AML-193 (cell line): ENCODE measurements at places on chromosomes 6 and 20.

DNA sequence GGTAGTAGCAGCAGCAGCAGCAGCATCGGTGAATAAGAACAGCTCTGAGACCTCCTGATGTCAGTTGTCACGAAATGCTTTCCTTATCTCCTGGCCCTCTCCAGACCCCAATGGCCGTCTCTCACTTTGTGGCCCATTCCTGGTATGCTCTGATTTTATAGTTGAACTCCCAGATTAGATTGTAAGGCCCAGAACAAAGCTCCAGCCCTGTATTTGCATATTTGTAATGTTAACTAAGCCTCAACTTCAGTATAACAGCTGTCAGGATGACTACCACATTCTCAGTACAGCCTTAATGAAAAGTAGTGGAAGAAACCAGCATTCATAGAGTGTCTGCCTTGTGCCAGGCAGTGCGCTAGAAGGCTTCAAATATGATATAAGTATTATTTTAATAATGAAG is 180.9 kb downstream of the SASH1 start:
- no peak for DNase-seq

GRCh38 chr6:20467437-20467836 is 65.8 kb downstream of the E2F3 start:
- DNase-seq: no peak

GRCh38 chr6:113735491-113735890 is 121.7 kb upstream of the MARCKS start:
- DNase-seq: peak; percentile 48

DNA sequence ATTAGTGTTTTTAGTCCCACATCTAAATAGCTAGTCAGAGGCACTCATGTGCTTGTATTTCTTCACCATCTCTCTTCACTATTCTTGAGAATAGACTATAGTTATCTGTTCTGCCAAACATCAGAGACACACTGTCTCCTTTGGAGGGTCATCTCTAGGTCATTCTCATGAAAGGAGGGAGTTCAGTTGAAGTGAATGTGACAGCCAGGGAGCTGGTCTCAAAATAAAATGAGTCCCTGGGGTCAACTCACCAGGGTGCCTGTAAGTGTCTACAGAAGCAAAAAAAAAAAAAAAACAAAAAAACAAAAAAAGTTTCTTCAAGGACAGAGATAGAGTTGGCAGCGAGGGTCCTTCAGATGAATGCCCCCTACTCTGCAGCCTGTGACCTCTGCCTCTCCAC is 171.0 kb downstream of the ID4 start:
- DNase-seq: no peak

- DNase-seq: no peak
Measured at GRCh38 chr6:2186516-2186915, 58.9 kb downstream of the GMDS start.

DNA sequence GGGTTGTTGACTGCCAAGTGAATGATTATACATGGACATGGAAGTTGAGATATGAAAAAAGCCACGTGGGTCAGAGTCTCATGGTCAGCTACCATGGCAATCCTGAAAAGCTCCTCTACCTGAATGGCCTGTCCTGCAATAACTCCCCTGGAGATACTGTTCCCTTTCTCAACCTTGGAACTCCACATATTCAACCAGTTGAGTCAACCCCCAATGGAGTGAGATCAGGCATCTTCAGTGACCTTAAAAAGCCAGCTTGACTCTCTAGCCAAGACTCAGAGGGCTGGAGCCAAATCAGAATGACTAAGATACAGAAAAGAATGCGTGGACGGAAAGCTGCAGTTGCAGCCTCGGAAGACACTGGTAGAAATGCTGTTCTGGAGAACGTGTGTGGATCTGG is 341.3 kb downstream of the FOXA2 start:
- no peak for DNase-seq

DNA sequence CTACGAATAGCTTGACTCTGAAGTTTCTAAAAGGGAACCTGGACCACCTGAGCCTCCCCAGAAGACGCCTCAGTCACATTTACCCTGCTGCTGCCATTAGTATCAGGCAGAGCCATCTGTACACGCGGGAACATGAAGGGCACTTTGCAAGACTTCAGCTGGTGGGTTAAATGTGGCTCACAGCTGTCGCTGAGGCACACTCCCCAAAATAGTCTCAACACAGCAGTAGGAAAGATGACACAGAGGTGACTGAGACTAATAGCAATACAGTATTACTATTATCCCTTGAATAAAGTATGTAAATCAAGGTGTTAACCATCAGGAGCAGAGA is 29.0 kb downstream of the PSMB1 start:
- no peak for DNase-seq
